CD4-positive, alpha-beta T cell treated with Interleukin-4 for 1 hour (primary cell): ENCODE measurements at places on chromosomes 2 and 18.

GRCh38 chr2:62743506-62743905, 38.0 kb downstream of the EHBP1 start:
- DNase-seq, result no peak

- DNase-seq, result no peak
These were observed 48.3 kb downstream of the ASB1 start for GRCh38 chr2:238475034-238475433.

GRCh38 chr2:219701847-219702634, 74.6 kb downstream of the SLC4A3 start:
- no peak for DNase-seq

DNA sequence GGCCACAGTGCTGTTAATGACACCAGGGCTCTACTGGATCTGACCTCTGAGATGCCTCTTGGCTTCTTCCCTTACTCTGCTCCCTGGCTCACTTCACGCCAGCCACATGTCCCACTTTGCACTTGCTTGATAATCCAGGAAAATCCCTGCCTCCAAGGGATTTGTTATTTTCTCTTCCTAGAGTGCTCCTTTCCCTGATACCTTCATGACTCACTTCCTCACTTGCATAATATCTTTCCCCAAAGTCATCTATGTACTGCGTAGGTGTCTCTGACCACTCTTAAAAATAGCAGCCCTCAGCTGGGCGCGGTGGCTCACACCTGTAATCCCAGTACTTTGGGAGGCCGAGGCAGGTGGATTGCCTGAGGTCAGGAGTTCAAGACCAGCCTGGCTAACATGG, 572.3 kb downstream of the PLCL1 start:
- DNase-seq, result no peak

DNA sequence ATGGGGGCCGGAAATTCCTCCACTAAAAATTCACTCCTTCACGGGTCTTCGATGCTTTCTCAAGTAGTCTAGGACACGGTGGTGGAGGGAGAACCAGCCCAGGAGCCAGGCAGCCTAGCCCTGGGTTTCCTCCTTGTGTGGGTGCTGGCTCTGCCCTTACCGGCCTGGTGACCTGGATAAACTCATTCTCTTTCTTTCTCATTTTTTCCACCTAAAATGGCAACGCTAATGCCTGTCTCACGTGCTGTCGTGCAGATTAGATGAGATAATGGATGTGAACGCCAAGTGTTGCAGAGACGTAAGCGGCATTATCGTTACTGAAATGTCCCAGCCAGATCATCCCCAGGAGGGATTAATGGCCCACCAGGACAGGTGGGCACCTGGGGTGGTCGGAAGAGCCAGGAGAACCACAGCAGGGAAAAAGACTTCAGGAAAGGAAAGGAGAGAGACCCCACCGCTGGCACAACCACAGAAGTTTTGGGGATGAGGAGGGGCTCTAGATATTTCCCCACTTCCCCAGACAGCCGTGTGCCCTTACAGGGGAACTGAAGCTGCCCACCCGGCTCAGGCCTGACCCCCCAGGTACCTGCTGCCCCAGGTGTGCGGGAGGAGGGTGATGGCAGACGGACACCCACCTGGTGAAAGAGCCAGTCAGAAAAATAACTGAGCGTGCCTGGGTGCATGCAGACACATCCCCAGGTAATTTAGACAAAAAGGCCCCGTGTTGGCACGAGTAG, 100.8 kb upstream of the ASAP2 start:
- DNase-seq, result no peak

DNA sequence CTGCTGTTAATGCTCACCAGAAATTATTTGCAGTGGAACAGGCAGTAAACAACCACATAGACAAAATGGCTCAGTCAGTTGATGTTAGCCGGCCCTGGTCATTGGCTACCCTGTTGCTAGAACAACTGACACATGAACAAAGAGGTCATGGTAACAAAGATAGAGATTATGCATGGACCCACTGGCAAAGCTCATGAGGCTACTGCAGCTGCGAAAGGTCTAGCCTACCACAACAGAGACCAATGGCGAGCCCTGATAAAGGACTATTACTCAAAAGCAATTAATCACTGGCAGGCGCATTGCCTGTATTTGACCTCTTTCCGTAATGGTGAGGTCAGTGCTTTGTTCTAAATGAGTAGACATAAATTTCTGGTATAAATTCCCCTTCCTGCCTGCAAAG, 474.2 kb downstream of the DSC3 start:
- no peak for DNase-seq

- no peak for DNase-seq
These were observed 845.9 kb upstream of the ID2 start for GRCh38 chr2:7835693-7836680.

DNA sequence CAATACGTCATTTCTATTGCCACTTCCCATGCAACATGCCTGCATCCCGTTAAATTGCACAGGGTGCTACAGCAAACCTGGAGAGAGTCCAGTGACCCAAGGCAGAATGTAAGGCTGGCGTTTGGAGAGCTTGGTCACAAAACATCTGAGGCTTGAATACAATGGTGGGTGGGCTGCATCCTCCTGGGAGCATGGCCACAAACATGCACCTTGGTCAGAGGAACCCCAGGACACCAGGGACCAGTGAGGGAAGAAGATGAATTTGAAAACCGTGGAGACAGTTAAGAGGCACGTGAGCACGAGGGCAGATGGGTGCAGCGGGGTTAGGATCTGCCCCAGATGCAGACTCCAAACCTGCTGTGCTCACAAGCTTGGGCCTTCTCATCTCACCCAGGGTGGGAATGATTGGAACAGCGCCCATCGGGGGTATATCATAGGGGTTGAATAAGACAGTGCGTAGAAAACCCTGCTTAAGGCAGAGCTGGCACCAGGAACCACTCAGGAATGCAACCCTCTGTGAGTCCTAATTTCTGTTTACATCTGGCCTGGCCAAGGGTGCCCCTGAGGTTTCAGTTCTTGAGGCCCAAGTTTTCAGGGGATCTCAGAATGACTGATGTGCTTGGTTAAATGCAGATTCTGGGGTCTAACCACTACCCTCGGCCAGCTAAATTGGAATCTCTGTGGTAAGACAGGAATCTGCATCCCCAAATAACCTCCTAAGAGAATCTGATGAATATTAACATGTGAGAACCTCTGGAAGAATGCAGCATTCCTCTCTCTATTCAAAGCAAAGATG, 97.2 kb downstream of the ARL4C start:
- DNase-seq, result no peak

DNA sequence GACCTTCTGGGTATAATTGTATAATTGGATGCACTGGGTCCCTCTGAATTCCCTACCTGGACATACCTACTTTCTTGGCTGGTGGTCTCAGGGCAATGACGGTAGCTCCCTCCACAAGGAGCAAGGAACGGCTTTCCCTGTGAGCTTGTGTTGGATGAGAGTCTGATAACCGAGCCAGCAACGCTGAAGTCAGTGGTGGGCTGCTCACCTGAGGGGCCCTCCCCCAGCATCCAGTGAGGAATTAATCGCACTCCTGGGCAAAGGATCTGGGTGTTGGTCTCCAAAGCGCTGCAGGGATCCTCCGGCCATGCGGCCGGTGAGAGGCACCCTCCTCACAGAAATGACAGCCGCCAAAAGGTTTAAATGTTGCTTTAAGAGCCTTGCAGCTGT, 47.1 kb downstream of the LONRF2 start:
- no peak for DNase-seq

DNA sequence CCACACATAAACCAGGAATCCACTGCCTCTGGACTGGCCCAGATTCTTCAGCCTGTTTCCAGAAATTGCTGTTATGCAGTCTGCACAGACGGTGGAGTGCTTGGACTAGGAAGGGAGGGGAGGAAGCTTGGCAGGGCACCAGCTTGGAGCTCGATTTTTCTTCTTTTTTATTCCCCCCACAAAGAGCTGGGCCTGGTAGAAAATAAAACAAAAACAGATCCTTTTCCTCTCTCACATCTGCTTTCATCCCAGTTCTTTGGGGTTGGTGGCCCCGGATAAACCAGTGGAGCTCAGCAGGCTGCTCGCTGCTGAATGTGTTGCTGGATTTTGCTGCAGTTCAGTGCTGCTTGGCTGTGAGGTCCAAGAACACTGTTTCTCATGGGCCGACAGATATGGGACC, 16.0 kb downstream of the LRRTM1 start:
- no peak for DNase-seq

DNA sequence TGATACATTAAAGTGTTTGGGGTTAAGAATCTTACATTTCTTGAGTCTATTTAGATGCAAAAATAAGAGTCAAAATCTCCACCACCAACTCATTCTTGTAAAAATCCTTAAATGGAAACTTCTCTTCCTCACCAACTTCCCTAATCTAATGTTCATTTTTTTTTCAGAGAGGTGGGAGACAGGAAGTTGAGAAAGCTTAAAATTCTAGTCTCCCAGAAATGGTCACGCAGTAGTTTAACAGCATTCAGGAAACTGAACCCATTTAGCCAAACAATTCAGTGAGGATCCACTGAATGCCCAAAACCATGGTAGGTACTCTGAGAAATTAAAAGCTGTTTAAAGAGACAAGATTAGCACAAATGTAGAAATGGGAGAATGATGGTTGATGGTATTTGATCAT, 69.0 kb downstream of the TXNL1 start:
- no peak for DNase-seq

- DNase-seq, result no peak
These were observed 94.0 kb upstream of the OTX1 start for GRCh38 chr2:62956651-62957050.

GRCh38 chr18:23986600-23987359, 27.8 kb upstream of the TTC39C start:
- no peak for DNase-seq

- no peak for DNase-seq
These were observed 61.7 kb downstream of the KCMF1 start for GRCh38 chr2:85032621-85033020.

DNA sequence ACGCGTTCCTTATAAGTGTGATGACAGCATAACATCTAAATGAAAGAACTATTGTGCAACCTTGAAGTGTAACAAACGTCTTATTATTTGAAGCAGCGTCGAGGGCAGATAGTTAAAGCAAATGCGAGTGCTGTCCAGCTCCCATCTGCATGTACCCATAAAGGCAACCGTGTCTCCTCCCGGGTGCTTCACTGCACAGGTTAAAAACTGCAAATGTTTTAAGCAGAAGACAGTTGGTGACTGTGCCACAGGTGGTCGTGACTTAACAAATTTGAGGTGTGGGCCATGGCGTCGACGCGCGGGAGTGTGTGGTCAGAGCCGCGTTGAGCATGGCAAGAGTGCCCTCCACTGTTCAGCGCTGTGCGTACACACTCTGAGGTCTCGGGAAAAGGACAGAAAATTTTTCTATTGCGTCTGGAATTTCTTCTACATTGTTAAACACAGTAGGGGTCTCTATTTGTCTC, 6.4 kb downstream of the SALL3 start:
- DNase-seq, result no peak

DNA sequence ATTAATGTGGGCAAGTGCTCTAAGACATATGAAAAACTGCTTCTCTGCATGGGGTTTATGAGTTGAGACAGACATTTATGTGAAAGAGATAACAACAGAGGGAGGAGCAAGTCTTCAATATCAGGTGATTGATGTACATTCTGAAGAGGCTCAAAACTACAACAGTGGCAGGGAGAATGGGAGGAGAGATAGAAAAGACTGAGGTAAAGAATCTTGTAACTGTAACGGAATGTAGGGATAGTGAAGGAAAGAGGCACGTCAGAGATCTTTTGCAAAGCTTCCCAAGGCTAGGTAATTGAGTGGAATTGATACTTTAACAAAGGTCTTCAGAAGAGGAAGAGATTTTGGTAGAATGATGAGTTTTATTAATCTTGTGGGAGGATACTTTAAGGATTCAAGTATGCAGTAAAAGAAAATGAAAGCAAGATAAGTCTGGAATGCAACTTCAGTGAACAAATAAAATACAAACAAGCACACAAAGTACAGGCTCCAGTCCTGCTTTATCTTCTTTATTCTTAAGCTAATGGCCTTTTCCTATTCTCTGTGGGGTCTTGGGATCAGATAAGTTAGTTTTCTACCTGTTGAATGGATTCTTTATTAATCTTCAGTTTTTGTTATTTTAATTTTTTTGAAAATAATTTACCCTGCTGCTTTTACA, 15.0 kb downstream of the SMAD4 start:
- DNase-seq, result no peak

DNA sequence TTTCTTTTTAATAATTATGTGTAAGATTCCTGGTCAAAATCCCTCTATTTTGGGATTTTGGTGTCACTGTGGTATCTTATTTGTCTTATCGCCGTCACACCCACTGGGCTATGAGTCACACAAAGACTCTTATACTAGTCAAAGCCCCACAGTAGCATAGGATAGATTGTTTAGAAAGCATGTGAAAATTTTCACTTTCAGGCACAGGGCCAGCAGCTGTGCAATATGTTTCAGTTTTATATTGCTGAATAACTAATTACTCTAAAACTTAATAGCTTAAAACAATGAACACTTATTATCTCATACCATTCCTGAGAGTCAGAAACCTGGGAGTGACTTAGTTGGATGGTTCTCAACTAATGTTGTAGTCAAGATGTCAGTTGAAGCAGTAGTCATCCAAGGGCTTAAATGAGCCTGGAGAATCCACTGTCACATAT, 24.0 kb downstream of the CFAP210 start:
- no peak for DNase-seq

DNA sequence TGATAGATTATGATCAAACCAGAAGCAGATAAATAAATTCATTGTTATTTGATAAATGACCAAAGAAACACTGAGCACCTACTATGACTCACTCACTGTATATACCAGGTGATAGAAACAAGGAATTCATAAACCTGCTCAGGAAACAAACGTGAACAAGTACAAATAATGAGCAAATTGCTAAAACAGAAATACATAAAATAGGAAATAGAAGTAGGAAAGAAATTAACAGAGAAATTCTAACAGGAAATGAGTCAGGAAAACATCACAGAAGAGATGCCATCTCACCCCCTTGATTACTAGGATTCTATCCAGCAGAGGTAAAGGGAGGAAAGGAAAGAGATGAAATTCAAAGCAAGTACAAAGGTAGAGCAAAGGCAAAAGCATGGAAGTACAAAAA, 31.3 kb downstream of the EXOC6B start:
- no peak for DNase-seq

- no peak for DNase-seq
These were observed 1038.0 kb upstream of the PIK3C3 start for GRCh38 chr18:40917056-40917455.

GRCh38 chr2:8761529-8762164, 75.8 kb downstream of the KIDINS220 start:
- no peak for DNase-seq

- DNase-seq, result no peak
These were observed 178.0 kb downstream of the UBE2E3 start for GRCh38 chr2:181158427-181158826.
